ENCODE measurements at places on chromosomes 6 and 20.

DNA sequence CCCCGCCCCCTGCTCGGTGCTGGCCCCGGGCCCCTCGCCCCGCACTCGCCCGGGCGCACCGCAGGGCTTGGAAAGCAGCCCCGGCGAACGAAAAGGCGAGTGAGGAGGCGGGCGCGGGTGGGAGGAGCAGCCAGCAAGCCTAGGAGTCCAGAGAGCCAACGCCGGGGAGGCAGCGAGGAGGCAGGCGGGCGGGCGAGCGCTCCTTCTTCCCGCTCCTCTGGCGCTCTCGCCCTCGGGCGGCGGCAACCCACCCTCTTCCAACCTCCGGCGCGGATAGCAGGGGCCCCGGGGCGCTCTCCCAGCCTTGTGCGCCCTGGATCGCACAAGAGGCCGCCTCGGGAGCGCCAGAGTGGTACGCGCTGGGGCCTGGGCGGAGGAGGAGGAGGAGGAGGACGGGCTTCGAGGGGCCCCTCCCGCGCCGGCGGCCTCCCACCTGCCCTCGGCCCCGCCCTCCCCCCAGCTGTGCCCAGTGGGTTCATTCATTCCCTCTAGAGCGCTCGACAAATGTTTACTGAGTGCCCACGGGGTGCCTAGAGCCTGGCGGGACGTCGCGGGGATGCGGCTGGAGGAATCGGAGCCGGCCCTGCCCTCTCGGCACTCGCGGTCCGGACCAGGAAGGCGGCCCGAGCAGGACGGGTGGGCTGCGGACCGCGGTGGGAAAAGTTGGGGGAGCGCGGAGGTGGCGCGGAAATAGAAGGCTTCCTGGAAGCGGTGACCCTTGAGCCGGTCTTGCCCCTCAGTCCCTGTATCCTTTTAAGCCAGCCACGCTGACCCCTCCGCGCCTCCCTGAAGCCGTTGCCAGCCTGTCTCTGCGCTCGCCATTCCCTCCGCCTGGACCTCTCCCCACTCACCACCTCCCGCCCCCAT, at the start of gene BMP7:
Gene BMP7, minus strand, starts transcription at position 351 of the 867 bp plus-strand sequence. CDS start 519 bp downstream, outside the sequence.
- DNase-seq = no peak

GRCh38 chr20:34065260-34065659, 46.8 kb downstream of the EIF2S2 start:
- no peak for DNase-seq

DNA sequence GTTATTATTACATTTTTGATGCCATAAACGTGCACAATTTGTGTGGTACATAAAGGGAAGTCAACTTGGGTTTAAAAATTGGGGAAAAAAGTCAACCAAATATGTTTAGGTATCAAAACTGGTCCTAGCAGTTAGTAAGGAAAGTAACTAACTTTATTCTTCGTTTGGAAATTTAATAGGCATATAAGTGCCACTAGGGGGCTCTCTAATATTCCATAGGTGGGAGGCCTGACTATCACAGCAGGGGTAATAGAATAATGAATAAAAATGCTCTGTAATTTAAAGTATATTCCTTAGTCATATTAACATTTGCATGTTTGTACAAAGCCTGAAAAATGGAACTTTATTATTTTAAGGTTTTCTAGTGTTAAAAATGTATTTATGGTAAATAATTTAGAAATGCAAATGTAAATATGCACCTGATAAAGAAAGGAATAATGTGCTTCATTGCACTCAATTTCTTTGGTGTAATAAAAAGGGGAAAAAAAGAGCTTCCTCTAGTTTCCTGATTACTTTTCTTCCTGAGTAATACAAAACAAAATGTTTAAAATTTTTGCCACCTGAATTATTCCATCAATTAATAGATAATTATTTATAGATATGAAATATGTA, 125.7 kb upstream of the HDAC2 start:
- no peak for DNase-seq

DNA sequence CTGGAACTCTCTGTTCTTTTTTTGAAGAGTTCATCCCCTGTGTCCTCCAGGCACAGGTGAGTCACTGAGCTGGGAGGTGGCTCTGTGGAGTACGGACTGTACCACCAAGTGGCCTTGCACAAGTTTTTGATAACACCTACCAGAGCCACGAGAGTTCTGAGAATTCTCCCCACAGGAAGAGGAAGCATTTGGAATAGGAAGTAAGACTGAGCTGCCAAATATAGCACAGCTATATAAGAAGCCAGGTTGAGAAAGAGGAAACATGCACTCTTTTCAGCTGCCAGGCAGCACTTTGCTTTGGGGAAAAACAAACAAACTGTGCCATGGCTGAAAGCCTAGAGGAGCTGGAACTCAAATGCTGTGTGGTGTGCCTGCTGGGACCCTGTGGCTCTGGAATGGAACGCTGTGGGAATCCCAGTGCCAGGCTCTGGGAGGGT, 70.8 kb upstream of the RIPOR2 start:
- DNase-seq = no peak

DNA sequence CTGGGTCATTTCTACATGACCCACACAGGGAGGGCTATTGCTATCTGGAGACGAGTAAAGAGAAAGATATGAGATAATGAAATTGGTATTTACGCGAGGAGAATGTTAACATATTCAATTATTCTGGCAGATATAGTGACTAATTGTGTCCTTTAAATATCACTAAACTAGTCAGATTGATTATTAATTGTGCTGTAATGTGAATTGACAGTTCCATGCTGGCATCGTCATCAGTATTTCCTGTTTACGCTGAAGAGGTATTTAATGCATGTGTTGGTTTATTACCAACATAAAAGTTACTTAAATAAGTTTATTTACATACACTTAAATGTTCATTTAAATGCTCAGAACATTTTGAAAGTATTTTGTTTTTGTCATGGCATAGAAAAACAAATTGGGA, 35.7 kb upstream of the OGFRL1 start:
- no peak for DNase-seq

DNA sequence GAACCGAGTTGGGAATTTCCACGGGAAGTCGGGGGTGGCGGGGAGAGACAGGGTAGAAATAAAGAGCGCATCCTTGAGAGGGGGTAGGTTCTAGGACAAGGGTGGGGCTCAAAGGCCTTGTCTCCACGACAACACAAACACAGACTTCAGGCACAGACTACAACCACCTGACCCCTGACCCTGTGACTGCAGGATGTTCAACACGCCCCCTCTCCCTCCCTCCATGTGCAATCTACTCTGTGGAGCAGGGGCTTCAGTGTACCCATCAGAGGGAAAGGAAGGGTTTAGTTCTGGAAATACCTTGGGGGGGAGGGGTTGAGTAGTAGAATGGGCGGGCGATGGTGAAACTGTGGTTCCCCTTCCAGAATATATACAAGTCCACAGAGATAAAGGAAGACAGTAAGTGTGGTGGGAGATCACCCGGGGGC, 651 bp upstream of the TAPBP start:
- DNase-seq = peak; percentile 86
